NB4 (cell line): ENCODE measurements at places on chromosomes 13 and 19.
A peak's percentile ranks its signal among the peaks of the same experiment; 100 is the strongest.

GRCh38 chr13:60448907-60449510 is 52.0 kb downstream of the TDRD3 start:
- peak; percentile 63 for DNase-seq

- DNase-seq, result no peak
These were observed 12.5 kb downstream of the NCAN start for GRCh38 chr19:19224150-19224851.

DNA sequence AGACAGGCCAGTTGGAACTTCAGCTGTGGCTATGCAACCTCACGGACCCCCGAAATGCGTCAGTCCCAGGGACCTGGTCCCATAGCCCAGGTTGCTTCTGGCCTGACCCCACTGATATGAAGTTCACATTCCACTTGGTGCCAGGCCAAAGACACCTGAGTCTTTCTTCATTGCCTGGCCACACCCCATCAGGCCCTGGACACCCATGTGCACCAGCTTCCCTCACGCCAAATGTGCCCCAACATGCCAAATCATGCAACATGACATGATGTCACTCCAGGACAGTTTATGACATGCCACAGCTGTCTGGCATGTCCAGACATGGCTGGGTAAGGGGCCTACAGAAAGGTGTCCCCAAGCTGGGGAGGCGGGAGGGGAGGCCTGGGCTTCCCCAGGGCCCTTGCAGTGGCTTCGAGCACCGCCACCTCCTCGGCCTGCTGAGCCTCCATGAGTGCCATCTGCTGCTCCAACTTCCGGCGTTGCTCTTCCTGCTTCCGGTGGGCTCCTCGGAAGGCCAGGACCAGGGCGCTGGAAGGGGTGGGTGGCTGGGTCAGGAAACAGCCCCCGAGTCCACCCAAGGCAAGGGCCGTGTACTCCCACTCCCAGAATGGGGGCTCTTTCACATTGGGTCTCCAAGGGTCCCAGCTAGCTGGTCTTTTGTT is 4.3 kb upstream of the NR2F6 start:
- no peak for DNase-seq

DNA sequence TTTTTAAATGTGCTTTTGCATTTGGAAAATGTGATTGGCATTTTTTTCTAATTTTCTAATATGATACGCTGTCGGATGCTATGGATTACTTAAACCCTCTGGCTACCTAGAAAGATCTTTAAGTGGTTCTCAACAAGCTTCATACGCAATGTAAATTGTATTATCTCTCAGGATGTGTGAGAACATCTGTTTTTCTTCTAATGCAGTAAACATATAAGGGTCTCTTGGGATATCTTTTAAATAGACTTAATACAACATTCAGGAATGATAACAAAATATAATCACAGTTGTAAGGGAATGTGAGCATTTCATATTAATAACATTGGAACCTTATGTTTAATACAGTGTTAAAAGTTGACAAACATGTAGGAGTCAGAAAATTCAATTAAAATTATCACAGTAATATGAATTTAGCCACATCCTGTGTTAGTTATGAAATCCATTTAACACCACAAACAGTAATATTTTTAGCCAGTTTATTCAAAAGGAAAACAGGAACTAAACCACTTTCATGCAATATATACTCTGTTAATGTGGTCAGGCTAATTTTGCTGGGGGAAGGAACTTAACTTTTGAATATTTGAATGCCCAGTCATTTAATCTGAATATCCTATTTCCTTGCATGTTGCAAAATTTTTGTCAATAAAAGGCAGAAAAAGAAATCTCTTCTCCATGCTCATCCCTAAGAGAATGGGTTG is 15.0 kb upstream of the ALOX5AP start:
- peak; percentile 84 for DNase-seq

DNA sequence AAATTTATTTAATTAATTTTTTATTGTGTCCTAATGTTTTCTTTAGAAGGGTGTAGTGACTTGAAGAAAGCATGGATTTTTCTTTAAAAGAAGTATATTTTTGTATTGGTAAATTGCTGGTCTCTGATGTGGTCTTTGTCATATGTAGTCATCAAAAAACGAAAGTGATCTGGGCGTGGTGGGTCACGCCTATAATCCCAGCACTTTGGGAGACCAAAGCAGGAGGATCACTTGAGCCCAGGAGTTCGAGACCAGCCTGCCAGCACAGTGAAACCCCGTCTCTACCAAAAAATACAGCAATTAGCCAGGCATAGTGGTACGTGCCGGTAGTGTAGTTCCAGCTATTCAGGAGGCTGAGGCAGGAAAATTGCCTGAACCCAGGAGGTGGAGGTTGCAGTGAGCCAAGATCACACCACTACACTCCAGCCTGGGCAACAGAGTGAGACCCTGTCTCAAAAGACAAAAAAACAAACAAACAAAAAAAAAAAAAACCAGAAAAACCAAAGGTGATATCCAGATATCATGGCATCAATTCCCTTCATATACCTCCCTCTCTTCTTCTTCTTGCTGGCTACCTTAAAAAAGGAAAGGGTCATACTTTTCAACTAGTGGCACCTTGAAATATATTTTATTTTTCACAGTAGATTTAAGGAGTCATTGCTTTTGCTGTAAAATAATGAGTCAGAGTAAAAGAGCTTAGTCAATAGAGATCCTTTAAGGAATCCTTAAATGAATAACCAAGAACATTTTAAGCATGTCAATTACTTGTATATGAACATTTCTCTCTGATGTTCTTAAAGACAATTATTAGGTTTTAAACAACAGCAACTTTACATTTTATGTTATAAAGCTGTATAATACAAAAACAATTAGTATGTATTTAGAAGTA is 19.9 kb downstream of the KCTD4 start:
- no peak for DNase-seq

GRCh38 chr19:1680976-1681375 is 28.6 kb upstream of the TCF3 start:
- no peak for DNase-seq

- no peak for DNase-seq
These were observed 11.5 kb downstream of the MYH14 start for GRCh38 chr19:50214699-50215543.

GRCh38 chr19:31908080-31908479 is 437.3 kb upstream of the ZNF507 start:
- DNase-seq, result no peak

GRCh38 chr19:12838182-12838885 is at the start of gene MAST1:
TSS of gene MAST1 (plus strand) at chr19:12838515. CDS start at chr19:12838573, 58 bp downstream.
- DNase-seq, result peak; percentile 59

DNA sequence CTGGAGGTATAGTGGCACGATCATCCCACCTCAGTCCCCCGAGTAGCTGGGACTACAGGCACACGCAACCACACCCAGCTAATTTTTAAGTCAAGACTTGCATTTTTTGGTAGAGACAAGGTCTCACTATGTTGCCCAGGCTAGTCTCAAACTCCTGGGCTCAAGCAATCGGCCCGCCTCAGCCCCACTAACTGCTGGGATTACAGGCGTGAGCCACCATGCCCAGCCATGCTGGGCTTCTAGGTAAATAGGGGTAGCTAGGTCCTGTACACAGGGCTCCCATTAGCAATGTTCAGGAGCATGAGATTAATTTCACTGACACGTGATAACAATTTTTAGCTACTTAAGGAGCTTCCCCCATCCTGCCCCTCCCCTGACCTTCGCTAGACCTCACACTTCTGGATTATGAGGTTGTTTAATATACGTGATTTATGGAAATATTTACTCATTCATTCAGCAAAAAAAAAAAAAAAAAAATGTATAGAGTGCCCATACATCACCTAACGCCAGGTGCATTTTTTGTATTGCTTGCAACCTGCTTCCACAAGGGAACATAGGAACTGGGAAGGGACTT is 19.2 kb downstream of the TMEM272 start:
- DNase-seq, result no peak

- DNase-seq, result no peak
These were observed 13.7 kb downstream of the CHAMP1 start for GRCh38 chr13:114328034-114328433.

DNA sequence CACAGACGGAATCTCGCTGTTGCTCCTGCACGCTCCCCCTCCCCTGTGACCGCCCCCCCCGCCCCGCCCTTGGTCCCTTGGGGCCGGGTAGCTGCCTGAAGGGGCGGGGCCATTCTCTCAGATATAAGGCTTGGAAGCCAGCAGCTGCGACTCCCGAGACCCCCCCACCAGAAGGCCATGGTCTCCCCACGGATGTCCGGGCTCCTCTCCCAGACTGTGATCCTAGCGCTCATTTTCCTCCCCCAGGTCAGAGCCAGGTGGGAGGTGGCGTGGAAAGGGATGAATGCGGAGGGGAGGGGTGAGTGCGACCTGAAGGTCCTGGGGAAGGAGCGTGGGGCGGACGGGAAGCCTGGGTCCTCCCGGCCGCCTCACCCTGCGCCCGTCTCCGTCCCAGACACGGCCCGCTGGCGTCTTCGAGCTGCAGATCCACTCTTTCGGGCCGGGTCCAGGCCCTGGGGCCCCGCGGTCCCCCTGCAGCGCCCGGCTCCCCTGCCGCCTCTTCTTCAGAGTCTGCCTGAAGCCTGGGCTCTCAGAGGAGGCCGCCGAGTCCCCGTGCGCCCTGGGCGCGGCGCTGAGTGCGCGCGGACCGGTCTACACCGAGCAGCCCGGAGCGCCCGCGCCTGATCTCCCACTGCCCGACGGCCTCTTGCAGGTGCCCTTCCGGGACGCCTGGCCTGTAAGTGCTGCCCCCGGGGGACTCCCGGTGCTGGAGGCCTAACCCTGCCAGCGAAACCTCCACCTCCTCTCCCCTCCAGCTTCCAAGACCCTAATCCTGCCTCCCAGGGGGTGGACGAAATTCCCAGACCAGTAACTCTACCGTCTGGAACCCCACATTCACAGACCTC is at the start of gene DLL3:
Gene DLL3 (plus strand): TSS at position 150 of the 845 bp plus-strand sequence. CDS start 28 bp downstream, at position 178.
- DNase-seq, result peak; percentile 13

GRCh38 chr19:13150187-13150930 is at the start of the genes IER2 and STX10:
TSS of gene IER2 (plus strand) at chr19:13150411. CDS start at chr19:13153187, 2,776 bp downstream.
TSS of gene STX10 (minus strand) at chr19:13150375. CDS start at chr19:13150173, 202 bp downstream.
- DNase-seq, result peak; percentile 94

GRCh38 chr19:40726279-40726678 is 9.4 kb downstream of the ITPKC start:
- DNase-seq, result peak; percentile 44

- no peak for DNase-seq
These were observed 454.9 kb downstream of the LMO7 start for GRCh38 chr13:76091076-76091475.

DNA sequence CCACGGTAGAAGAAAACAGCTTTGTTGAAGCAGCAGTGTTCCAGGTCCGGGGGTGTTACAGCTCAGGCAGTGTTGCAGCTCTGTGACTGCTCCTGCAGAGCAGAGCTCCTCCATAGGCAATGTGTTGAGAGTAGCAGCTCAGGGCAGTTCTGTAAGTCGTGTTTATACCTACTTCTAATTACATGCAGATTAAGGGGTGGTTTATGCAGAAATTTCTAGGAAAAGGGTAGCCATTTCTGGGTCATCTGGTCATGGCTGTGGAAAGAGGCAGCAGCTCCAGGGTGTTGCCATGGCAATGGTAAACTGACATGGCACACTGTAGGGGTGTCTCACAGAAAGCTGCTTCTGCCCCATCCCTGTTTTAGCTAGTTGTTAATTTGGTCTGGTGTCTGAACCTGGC is 316.4 kb downstream of the GPC5 start:
- no peak for DNase-seq

DNA sequence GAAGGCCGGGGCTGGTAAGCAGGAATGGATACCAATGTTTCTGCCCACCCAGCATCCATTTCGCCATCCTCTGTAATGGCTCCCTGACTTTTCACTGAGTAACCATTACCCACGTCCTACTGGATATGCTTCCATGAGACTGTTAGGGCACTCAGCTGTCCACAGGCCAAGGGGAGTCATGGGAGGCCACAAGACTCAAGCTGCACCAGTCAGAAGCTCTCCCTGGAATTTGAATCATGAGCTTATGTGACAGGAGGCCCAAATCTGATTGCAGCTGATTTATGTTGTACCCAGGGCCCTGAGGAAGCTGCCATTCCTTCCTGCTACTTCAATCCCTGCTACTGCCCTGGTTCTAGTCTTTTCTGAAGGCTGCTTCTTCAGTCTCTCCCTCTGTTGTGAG is 28.3 kb downstream of the DEDD2 start:
- DNase-seq, result no peak

GRCh38 chr19:5282901-5283300 is 57.7 kb downstream of the PTPRS start:
- no peak for DNase-seq

DNA sequence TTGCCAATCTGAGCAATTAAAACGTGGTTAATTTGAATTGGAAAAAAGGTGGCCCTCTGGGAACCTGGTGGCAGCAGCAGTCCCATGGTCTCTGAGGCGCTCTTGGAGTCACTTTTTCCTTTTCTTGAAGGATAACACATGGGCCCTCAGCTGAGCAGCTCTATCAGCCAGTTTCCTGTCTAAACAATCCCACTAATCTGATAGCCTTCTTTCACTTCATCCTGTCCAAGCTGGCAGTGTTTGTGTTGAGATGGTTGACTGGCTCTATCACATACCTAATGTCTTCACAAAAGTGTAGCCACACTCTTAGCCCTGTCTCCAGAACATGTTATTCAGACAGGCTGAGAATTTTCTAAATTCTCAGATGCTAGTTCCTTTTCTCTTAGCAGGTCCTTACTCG is 10.7 kb downstream of the MZT1 start:
- no peak for DNase-seq

GRCh38 chr19:56383826-56384605 is 9.3 kb downstream of the ZNF582 start:
- DNase-seq, result no peak

DNA sequence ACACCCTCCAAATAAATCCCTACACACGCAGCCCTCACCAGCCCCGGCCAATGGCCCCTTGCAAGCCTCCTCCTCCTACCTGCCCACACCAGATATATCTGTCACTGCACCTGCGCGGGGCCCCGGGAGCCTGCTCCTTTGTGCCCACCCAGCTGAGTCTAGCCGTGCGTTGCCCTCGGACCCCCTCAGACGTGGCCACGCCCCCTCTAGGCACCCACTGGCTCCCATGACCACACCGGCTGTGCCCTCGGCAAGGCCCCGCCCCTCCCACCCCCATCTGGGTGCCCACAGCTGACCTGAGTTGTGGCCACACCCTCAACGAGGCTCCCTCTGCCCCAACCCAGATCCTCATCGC is 6.3 kb upstream of the PNPLA6 start:
- DNase-seq, result no peak

DNA sequence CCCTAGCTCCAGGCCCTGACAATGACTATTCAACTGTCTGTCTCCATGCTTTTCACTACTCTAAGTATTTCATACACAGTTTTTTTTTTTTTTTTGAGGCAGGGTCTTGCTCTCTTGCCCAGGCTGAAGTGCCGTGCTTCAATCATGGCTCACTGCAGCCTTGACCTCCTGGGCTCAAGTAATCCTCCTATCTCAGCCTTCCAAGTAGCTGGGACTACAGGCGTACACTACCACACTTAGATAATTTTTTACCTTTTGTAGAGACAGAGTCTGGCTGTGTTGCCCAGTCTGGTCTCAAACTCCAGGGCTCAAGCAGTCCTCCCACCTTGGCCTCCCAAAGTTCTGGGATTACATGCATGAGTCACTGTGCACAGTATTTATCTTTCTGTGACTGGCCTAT is 815.4 kb downstream of the DACH1 start:
- DNase-seq, result no peak

DNA sequence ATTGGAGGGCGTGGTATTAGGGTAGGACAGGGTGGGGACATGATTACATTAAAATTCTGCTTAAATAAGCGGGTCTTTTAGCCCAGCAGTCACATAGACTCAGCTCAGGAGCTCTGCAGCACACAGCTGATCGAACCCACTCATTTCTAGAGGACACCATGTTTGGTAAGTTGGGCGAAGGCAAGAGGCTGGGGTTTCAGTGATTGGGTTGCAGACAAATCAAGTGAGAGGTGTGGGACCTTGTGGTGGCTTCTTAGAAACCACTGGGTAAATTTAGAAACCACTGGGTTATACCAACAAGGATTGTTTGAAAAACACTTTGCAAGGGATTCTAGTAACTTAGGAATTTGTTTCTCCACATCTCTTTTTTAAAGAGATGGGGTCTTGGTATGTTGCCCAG is at the start of gene LEUTX:
Gene LEUTX (plus strand): TSS at position 92 of the 400 bp plus-strand sequence. CDS start 67 bp downstream, at position 159.
- no peak for DNase-seq
